ENCODE measurements at places on chromosomes 16 and 17. TPM values are rescaled to one million over a fixed set of nuclear protein-coding genes. Genes with fewer than 3 reads are reported as not detected.

Gene TMEM92
- 7.5 TPM for total RNA-seq

Gene USP31
- 10.3 TPM for total RNA-seq

Gene TBC1D3L
- 4.2 TPM for total RNA-seq

Gene ZFHX3
- 1.9 TPM for total RNA-seq

Gene KRT20
- not detected for total RNA-seq

Gene HOXB2
- 0.85 TPM for total RNA-seq

Gene KRTAP2-2
- total RNA-seq = not detected

Gene SLC46A1
- total RNA-seq = 2.6 TPM

Gene SEPTIN12
- not detected for total RNA-seq

Gene PRM3
- total RNA-seq = not detected

Gene CDH1
- 224 TPM for total RNA-seq

Gene UQCRC2
- total RNA-seq = 172 TPM

Gene RAPGEFL1
- total RNA-seq = 58.6 TPM

Gene KRTAP3-2
- total RNA-seq = not detected

Gene GGNBP2
- 33.9 TPM for total RNA-seq

Gene RHBDL1
- total RNA-seq = 4.2 TPM

Gene CDH3
- total RNA-seq = 645 TPM

Gene NME1
- 272 TPM for total RNA-seq

Gene HCRT
- not detected for total RNA-seq

Gene GCGR
- not detected for total RNA-seq

Gene ASGR1
- total RNA-seq = 0.21 TPM

Gene GSDMA
- total RNA-seq = 0.70 TPM

Gene PLEKHH3
- total RNA-seq = 55.3 TPM

Gene CRHR1
- total RNA-seq = not detected

Gene TBKBP1
- 7.1 TPM for total RNA-seq

Gene FN3K
- 1.1 TPM for total RNA-seq

Gene G6PC1
- total RNA-seq = not detected

Gene CCL2
- not detected for total RNA-seq

Gene CNGB1
- 0.65 TPM for total RNA-seq

Gene MVP
- total RNA-seq = 99.4 TPM

Gene RTN4RL1
- total RNA-seq = 3.1 TPM

Gene KRT12
- not detected for total RNA-seq

Gene TBC1D3I
- total RNA-seq = not detected

Gene TEDC2
- 19.5 TPM for total RNA-seq

Gene MMP25
- 0.56 TPM for total RNA-seq

Gene C17orf50
- total RNA-seq = not detected

Gene GNGT2
- not detected for total RNA-seq

Gene SEPTIN1
- total RNA-seq = not detected

Gene NDE1
- 62.1 TPM for total RNA-seq

Gene TAOK2
- 37.1 TPM for total RNA-seq

Gene VASN
- 15.0 TPM for total RNA-seq

Gene TLCD1
- total RNA-seq = 20.2 TPM

Gene SLC35G6
- not detected for total RNA-seq

Gene CSNK1D
- 42.7 TPM for total RNA-seq

Measured in airway epithelial cell (primary cell).